ENCODE measurements at places on chromosomes 1 and 21. TPM values are rescaled to one million over a fixed set of nuclear protein-coding genes. Genes with fewer than 3 reads are reported as not detected.

GRCh38 chr1:37867784-37868183 is 8.4 kb upstream of the MTF1 start:
- H3K36me3 ChIP-seq, result peaks cover 15% of the 10 kb centered on the region
- no peaks in the 10 kb centered on the region for H3K27me3 ChIP-seq
- no peak overlapping the region for H3K27ac ChIP-seq
- peaks cover 2% of the 10 kb centered on the region for H3K4me1 ChIP-seq
- DNase-seq, result no peak
- no peak overlapping the region for H3K4me3 ChIP-seq

GRCh38 chr1:111201275-111202090 is 1.0 kb upstream of the DENND2D start:
- H3K4me1 ChIP-seq, result no peaks in the 10 kb centered on the region
- no peaks in the 10 kb centered on the region for H3K27me3 ChIP-seq
- peak overlapping the region; percentile 58 for H3K4me3 ChIP-seq
- DNase-seq, result no peak
- H3K27ac ChIP-seq, result peak overlapping the region; percentile 56
- peaks cover 39% of the 10 kb centered on the region for H3K36me3 ChIP-seq

GRCh38 chr1:232900818-232901217 is 49.6 kb upstream of the NTPCR start:
- peaks cover 27% of the 10 kb centered on the region for H3K4me1 ChIP-seq
- no peak overlapping the region for H3K4me3 ChIP-seq
- H3K36me3 ChIP-seq, result no peaks in the 10 kb centered on the region
- DNase-seq, result no peak

DNA sequence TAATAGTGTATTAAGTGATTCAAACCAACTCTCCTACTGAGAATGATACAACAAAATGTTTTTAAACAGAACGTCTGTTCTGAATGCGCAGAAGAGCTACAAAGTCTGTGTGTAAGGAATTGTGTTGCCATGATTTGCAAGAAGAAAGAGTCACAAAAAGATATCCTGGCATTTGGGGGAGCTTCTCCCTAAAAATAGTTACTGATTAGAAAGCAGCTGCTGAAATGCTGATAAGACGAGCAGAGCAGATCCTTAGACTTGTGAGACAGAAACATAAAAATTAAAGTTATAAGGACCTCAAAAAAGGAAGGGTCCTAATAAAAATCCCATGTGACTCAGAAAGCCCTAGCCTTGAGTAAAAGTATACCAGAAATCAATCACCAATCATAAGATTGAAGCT is 54.9 kb upstream of the CRB1 start:
- no peaks in the 10 kb centered on the region for H3K4me1 ChIP-seq
- no peaks in the 10 kb centered on the region for H3K36me3 ChIP-seq
- H3K4me3 ChIP-seq, result no peak overlapping the region
- no peak for DNase-seq
- H3K27me3 ChIP-seq, result no peaks in the 10 kb centered on the region
- H3K27ac ChIP-seq, result no peak overlapping the region

DNA sequence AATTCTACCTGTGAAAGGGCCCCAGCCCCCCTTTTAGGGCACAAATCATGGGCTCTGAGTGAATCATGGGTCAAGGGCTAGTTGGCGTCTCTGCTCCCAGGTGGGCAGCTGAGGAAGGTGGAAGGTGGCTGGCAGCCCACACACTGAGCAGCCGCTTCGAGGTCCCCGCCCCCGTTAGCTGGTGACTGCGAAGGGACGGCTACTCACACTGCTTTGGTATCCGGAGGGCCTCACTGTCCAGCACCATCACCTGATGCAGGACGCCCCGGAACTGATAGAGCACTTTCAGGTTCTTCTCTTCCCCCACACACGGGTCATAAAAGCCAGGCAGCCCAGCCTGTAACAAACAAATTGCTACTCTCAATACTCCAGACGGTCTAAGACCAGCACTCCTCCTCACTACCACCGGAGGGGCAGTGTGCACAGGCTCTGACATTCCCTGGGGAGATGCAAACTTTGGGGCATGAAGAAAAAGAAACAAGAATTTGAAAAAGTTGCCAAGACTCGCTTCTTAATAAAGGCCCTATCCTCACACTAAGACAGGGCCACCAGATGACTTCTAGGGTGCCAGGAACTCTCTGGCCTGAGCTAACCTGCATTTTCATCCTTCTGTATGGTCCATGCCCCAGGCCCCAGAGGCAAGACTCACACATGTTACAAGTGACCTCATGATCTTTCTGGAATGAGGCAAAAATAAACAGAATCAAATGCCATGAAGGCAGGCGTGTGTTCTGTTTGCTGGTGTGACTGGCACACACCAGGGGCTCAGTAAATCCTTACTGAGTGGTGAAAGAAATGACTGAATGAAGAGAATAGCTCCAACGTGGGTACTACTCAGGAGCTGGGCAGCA is 11.5 kb downstream of the THAP3 start:
- no peaks in the 10 kb centered on the region for H3K27me3 ChIP-seq
- H3K27ac ChIP-seq, result no peak overlapping the region
- peaks cover 10% of the 10 kb centered on the region for H3K36me3 ChIP-seq

GRCh38 chr1:100122177-100122576 is 10.6 kb downstream of the SASS6 start:
- H3K27ac ChIP-seq, result no peak overlapping the region
- H3K36me3 ChIP-seq, result peaks cover 3% of the 10 kb centered on the region
- H3K4me3 ChIP-seq, result no peak overlapping the region
- no peak for DNase-seq
- no peaks in the 10 kb centered on the region for H3K27me3 ChIP-seq
- H3K4me1 ChIP-seq, result no peaks in the 10 kb centered on the region

DNA sequence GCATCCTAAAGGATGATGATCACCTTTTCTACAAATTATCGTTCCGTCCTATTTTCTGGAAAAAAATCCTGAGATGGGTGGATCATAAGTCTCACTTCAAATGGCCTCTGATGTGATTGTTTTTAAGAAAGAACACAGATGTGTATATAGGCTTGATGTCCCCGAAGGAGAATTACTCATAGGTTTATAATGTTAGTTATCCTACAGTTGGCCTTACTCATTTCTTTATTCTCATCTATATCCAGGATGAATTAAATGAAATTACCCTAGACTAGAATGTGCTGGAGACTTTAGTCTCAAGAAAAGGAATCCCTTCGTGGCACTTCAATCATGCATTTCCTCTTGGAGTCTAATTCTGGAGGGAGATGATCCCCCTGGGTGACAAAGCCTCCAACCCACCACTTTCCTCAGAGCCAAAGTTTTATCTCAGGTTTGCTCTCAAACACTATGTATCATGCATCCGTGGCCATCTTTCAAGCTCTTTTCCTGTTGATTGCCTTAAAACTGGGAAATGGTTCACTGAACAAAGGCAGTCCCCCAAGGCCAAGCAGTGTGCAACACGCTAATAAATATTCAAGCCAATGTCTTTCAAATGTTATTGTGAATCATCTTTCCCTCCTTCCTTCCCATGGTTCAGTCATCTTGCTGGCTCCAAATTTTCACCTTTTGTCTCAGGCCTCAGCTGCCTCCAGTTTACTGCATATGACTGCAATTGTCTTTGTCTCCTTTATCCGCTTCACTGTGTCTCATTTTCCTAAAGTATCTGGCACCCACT is 32.5 kb upstream of the SMYD2 start:
- H3K4me1 ChIP-seq, result no peaks in the 10 kb centered on the region
- H3K27ac ChIP-seq, result no peak overlapping the region
- H3K4me3 ChIP-seq, result no peak overlapping the region
- no peaks in the 10 kb centered on the region for H3K27me3 ChIP-seq
- no peaks in the 10 kb centered on the region for H3K36me3 ChIP-seq

DNA sequence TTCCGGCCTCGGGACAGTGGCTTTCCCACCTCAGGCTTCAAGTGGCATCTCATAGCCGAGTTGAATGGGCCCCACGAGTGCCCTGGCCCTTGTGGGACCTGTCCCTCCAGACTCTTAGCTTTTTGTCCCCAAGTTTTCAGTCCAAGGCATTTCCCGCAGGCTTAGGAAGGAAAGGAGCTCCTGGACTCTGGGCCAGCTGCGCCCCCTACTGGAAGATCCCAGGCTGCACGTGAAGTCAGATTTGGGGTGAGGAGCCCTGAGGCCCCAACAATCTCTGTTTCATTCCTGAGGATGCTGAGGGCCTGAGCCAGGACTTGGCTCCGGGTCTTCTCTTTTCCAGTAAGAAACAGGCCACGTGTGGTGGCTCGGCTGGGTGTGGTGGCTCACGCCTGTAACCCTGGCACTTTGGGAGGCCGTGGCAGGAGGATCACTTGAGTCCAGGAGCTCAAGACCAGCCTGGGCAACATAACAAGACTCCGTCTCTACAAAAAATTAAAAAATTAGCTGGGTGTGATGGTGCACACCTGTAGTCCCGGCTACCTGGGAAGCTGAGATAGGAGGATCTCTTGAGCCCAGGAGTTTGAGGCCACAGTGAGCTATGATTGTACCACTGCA is 67.4 kb downstream of the ARHGEF10L start:
- no peaks in the 10 kb centered on the region for H3K27me3 ChIP-seq
- H3K4me1 ChIP-seq, result no peaks in the 10 kb centered on the region
- H3K27ac ChIP-seq, result no peak overlapping the region
- DNase-seq, result peak; percentile 79
- no peak overlapping the region for H3K4me3 ChIP-seq
- H3K36me3 ChIP-seq, result no peaks in the 10 kb centered on the region

DNA sequence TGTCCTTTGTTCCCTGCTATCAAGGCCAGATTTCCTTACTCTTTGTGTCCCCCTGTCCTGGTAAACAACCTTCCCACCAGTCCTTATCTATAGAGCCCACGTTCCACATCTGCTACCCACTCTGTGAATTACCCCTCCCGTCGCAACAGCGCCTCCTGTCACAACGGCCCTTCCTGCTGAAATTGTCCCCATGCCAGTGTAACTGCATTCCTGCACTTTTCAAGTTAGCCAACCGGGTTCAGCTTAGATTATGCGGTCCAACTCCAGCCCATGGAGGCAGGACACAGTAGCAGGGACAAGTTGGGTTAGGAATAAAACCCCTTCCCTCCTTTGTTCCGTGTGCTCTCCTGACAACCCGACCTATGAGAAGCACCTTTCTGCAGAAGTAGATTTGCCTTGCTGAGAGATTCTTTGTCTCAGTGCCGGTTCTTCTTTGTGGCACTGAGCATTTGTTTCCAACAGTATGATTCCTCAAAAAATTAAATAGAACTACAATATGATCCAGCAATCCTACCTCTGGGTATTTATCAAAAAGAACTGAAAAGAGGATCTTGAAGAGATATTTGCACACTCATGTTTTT is 180.3 kb downstream of the PTBP2 start:
- DNase-seq, result no peak
- no peak overlapping the region for H3K4me3 ChIP-seq
- H3K27ac ChIP-seq, result no peak overlapping the region
- H3K4me1 ChIP-seq, result no peaks in the 10 kb centered on the region
- no peaks in the 10 kb centered on the region for H3K27me3 ChIP-seq

- no peaks in the 10 kb centered on the region for H3K27me3 ChIP-seq
- H3K36me3 ChIP-seq, result no peaks in the 10 kb centered on the region
- no peak overlapping the region for H3K27ac ChIP-seq
- no peak overlapping the region for H3K4me3 ChIP-seq
These were observed 122.2 kb upstream of the HOOK1 start for GRCh38 chr1:59692591-59692990.

DNA sequence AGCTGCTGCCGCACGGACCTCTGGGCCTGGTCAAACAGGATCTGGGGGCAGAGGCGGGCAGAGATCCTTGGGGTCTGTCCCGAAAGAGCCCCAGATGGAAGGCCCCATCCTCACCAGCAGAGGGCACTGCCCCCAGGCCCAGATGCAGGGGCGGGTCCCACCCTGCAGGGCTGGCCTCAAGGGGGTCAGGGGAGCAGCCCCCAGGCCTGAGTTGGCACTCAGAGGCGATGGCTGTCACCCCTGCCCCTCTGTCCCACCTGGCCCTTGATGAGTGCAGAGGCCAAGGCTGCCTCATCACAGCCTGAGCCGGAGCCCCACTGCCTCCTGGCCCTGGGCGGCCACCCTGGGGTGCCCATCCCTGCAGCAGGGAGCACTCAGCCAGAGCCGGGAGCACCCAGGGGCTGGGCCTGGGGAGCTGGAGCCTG is 5.7 kb downstream of the ACAP3 start:
- no peak overlapping the region for H3K27ac ChIP-seq
- no peak overlapping the region for H3K4me3 ChIP-seq
- no peaks in the 10 kb centered on the region for H3K27me3 ChIP-seq
- no peak for DNase-seq
- no peaks in the 10 kb centered on the region for H3K36me3 ChIP-seq

- DNase-seq, result no peak
- no peak overlapping the region for H3K4me3 ChIP-seq
- H3K27me3 ChIP-seq, result no peaks in the 10 kb centered on the region
- H3K4me1 ChIP-seq, result no peaks in the 10 kb centered on the region
These were observed 21.5 kb downstream of the VANGL2 start for GRCh38 chr1:160421881-160422280.

- no peaks in the 10 kb centered on the region for H3K27me3 ChIP-seq
- H3K36me3 ChIP-seq, result no peaks in the 10 kb centered on the region
- no peak overlapping the region for H3K4me3 ChIP-seq
These were observed 19.4 kb downstream of the HSD11B1 start for GRCh38 chr1:209723756-209724693.

DNA sequence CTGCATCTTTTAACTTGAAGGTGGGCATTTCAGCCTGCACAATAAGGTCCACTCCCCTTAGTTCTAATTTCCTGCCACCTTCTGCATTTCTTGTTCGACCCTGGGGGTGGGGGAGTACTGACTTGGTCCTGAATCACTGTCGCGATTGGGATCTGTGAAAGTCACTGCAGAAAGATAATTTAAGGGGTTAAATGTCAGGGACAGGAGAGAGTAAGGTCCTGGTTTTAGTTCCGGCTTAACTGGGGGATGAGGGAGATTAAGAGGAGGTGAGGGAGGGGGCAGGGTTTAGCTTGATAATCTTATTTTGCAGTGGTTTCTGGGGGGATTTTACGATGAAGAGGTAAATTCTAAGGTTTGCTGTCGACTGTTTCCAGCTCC is 128.1 kb downstream of the MRPS6 start:
- DNase-seq, result no peak
- H3K27me3 ChIP-seq, result no peaks in the 10 kb centered on the region
- no peaks in the 10 kb centered on the region for H3K36me3 ChIP-seq

DNA sequence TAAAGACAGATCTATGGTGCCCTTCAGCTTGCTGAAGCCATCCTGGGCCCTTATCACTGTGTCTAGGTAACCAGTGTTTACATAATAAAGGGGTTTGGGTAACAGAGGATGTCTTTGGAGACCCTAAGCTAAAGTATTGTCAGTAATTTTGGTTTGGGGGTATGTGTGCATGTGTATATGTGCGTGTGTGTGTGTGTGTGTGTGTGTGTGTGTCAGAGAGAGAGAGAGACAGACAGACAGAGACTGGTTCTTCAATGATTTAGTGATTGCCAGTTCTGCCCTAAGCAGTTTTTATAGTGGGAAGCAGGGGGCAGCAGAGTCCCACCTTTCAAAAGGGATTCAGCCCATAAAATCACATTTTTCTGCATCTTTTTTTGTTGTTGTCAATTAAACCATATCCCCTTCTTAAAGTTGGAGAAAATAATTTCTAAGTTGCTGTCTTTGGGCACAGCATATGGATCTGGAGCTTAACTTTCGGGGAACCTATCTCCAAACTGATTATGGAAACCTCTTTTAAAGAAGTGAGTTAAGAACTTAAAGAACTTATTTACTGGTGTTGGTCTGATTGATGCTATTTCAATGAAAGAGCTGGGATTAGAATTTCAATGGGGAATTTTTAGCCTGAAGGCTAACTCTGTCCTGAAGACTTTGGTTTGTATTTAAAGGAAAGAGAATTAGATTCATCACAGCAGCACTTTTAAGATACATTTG is 51.1 kb downstream of the ZNF326 start:
- no peaks in the 10 kb centered on the region for H3K36me3 ChIP-seq
- no peak overlapping the region for H3K4me3 ChIP-seq
- H3K4me1 ChIP-seq, result no peaks in the 10 kb centered on the region

ERO1B gene
- 3.7 TPM for polyA plus RNA-seq

FMO5 gene
- 115 TPM for polyA plus RNA-seq

GPATCH2 gene
- 2.7 TPM for polyA plus RNA-seq
